Hindlimb muscle (tissue), 1 donor: ENCODE measurements at places on chromosomes 3 and 15. TPM values are rescaled to one million over a fixed set of nuclear protein-coding genes. Genes with fewer than 3 reads are reported as not detected.
A peak's percentile ranks its signal among the peaks of the same experiment; 100 is the strongest.

GRCh38 chr3:134937256-134938028, 142.4 kb downstream of the EPHB1 start:
- peak; percentile 7 for DNase-seq

The IL20RB gene
- polyA plus RNA-seq, result 0.97 TPM

The IL5RA gene
- not detected for polyA plus RNA-seq

The MAN2A2 gene
- 39.8 TPM for polyA plus RNA-seq

DNA sequence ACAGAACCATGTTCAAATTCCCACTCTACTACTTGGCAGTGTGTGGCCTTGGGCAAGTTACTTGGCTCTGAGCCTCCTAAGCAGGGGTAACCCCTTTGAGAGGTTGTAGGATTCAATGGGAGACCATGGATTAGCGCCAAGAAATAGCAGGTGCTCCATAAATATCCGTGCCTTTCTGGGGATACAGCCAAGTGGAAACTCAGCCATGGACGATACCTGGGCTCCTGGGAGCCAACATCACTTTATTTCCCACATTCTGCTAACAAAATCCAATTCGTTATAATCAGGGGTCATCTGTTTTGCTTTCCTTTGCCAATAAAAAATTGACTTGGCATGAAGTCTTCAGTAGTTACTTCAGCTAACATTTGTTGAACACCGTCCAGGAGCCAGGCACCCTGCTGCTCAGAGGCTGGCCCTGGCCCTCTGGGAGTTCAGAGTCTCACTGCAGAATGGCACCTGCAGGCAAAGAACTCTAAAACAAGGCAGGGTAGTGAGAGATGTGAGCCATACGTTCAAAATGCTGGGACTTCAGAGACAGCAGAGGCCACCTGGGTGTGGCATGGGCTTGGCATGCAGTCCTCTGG, 42.3 kb downstream of the ZDHHC19 start:
- DNase-seq, result no peak

DNA sequence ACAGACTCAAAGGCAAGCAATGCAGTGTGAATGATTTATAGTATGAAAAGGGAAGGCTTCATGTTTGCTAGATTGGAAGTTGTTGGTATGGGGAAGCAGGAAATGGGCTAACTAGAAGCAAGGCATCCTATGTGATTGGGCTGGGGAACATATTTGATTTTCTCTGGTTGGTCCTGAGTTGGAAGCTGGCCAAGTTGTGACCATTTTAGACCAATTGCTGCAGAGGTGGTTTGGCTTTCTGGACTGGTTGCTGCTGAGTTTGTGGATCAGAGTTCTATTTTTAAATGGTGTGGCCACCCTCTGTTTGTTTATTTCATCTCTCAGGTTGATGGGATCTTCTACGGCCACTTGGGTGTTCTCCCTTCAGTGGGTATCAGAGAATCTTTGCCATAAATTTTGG, 39.7 kb downstream of the NUDT16 start:
- no peak for DNase-seq

DNA sequence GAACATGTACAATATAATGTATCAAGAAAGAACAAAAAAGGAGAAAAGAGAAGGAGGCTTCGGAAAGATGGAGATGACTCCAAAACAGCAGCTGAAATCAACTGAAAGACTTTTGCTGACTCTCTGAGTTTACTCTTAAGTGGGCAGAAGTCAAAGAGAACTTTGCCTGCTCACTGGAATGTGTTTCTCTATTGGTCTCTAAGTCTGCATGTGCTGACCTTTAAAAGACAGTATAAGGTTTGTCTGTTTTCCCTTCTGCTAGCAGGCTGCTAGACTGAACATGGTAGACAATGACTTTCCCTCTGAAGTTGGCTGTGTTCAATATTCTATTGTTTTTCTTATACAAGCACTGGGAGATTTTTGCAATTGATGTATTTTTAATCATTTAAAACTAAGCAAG, 7.2 kb upstream of the MAP4 start:
- no peak for DNase-seq

The CCDC13 gene
- not detected for polyA plus RNA-seq

GRCh38 chr3:39428745-39429201, 22.3 kb downstream of the RPSA start:
- DNase-seq, result peak; percentile 14

DNA sequence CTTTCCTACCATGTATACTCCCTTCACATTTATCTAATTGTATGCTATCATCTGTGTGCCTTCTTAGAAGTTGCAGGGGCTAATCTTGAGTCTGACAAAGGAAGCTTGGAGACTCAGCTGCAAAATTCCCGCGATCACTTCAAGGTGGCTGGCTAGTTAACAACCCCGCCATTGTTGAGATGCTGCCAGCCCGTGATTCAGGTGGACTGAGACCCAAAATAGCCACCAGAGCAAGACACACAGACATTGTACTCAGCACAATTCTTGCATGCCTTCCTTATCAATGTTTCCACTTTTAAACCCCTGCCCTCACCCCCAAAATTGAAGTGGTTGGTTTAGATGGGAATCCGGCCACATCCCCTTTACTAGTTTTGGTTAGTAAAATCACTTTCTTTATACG, 225.8 kb upstream of the ZNF717 start:
- no peak for DNase-seq

The SEC11A gene
- 279 TPM for polyA plus RNA-seq

GRCh38 chr3:111229301-111229700, 157.7 kb downstream of the NECTIN3 start:
- DNase-seq, result no peak

GRCh38 chr3:185423178-185423577, 60.2 kb downstream of the MAP3K13 start:
- DNase-seq, result no peak

DNA sequence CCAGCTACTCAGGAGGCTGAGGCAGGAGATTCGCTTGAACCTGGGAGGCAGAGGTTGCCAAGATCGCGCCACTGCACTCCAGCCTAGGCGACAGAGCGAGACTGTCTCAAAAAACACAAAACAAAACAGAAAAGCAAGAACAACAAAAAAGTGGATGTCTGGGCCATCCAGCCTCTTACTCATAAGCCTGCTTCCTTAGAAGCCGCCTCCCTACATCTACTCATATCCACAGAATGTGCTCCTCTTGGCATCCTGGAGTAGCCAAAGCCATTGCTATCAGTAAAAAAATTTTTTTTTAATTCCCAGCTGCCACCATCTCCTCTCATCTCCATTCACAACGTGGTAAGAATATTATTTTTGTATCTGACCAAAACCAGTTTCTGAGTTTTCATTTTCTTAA, 10.8 kb downstream of the ZSCAN2 start:
- DNase-seq, result no peak

GRCh38 chr15:72813345-72814004, 29.9 kb upstream of the ADPGK start:
- no peak for DNase-seq

The CTDSPL2 gene
- 41.7 TPM for polyA plus RNA-seq

The FAM43A gene
- 18.7 TPM for polyA plus RNA-seq

The CEP63 gene
- polyA plus RNA-seq, result 35.5 TPM

The OR4M2 gene
- not detected for polyA plus RNA-seq

DNA sequence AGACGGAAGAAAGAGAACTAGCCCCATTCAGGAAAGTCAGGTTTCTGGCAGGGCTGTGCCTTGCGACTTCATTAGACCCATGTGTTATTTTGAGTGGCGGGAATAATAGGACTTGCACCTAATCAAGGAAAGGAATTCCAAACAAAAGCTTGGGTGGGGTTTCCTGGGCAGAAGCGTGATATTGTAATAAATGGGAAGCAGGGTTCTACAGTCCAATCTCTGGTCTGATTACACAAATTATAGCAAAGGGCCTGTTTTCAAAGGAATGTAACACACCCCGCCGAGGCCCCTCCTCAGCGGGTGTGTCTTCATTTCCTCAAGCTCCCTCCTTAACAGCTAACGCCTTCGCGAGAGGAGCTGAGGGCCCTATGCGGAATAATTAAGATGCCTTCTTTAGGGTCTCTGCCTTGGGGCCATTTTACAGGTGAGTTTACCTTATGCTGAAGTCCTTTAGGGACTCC, 396.0 kb upstream of the C2CD4B start:
- no peak for DNase-seq

The PLS1 gene
- polyA plus RNA-seq, result 0.79 TPM

The PARP6 gene
- 56.4 TPM for polyA plus RNA-seq

DNA sequence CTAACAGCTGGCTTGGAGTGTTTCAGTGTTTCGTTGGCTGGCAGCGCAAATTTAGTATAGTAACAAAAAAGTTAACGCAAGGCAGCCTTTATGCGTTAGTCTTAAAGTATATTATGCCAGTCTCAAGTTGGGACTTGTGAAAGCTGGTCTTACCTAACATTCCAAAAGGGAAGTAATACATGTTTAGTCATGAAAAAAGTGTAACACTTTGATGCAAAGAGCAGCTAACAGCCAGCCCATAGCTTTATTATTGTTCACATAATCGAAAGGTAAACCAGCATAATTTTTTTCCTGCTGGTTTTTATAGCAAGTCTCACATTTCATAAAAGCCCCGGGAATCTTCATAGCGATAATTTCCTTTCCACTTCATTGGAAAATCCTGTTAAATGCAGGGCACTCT, 2.4 kb upstream of the GPR87 start:
- DNase-seq, result no peak

DNA sequence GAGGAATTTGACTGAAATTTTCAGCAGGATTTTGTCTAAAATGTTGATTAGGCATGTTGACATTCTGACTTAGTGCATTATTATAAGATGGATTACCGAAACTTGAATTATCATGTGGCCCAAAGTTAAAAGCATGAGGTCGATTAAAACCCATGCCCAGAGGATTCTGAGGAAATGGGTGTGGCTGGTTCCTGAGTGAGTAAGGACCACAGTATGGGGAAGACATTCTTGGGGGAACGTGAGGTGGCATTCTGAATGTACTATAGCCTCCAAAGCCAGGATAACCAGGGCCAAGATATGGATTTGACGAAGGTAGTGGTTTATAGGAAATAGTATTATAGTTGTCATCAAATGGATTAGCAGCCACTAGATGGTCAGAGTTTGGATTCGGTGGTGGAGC, 38.7 kb upstream of the DNAAF4 start:
- no peak for DNase-seq

DNA sequence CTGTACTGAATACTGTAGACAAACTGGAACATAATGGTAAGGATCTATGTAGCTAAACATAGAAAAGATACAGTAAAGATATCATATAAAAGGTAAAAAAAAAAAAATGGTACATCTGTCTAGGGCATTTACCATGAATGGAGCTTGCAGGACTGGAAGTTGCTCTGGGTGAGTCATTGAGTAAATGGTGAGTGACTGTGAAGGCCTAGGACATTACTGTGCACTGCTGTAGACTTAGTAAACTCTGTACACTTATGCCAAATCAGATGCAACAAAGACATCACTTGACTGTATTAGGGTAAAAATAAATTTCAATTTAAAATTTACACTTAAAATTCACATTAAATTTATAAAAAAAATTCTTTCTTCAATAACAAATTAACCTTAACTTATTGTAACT, 281.3 kb upstream of the LMCD1 start:
- no peak for DNase-seq

The SHC4 gene
- polyA plus RNA-seq, result 1.7 TPM

- DNase-seq, result no peak
These were observed 724.1 kb downstream of the GRM7 start for GRCh38 chr3:7585052-7585451.

The ZMAT3 gene
- 5.6 TPM for polyA plus RNA-seq

The BOC gene
- 55.3 TPM for polyA plus RNA-seq

The CDHR4 gene
- not detected for polyA plus RNA-seq

The STARD9 gene
- 18.0 TPM for polyA plus RNA-seq
